Substantia nigra (tissue), 51 donors: ENCODE measurements at places on chromosomes 5 and 9.

- no peak for DNase-seq
These were observed 106.9 kb downstream of the UGCG start for GRCh38 chr9:112003538-112003937.

GRCh38 chr9:5205071-5205470 lies 19.6 kb upstream of the INSL6 start:
- no peak for DNase-seq

DNA sequence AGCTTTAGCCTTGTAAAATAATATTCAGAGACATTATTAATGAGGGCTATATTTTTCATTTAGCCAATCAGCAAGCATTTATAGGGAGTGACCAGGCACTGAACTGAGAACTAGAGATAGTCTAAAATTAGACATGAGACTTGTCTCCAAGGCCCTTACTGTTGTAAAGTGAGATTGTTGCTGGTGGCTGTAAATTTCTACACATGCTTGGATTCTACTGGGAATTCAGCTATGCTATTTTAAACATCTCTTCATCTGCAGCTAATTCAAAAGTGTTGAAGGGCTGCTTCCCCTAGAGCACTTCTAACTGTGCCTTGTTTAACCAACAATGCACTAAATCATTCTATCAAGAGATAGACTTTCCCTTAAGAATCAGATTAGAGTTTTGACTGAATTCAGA lies 67.4 kb downstream of the CHSY3 start:
- no peak for DNase-seq

DNA sequence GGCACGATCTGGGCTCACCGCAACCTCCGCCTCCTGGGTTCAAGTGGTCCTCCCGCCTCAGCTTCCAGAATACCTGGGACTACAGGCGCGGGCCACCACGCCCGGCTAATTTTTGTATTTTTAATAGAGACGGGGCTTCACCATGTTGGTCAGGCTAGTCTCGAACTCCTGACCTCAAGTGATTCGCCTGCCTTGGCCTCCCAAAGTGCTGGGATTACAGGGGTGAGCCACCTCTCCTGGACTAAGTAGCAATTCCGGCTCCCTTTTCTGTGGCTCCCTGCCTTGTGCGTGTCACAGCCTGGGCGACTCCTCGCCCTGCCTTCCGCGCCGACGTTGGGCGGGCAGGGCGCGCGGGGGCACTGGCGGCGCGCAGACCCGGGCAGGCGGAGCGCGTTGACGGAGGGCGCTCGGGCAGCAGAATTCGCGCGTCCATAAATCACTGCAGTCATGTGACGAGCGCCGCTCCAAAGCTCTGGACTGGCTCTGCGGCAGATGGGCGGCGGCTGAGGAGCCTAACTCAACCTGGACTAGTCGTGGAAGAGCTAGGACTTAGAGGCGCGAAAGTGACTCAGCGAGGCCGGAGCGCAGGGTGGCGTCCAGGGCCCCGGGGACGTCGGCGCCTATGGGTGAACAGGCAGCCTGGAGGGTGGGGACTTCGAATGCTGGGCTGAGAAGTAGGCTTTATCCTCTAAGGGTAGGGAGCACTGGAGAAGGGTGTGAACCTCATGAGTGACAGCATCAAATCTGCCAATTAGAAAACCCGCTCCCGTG lies 1.4 kb upstream of the CIZ1 start:
- DNase-seq = peak; percentile 56

GRCh38 chr5:96999856-97000255 lies 64.0 kb downstream of the LNPEP start:
- no peak for DNase-seq

DNA sequence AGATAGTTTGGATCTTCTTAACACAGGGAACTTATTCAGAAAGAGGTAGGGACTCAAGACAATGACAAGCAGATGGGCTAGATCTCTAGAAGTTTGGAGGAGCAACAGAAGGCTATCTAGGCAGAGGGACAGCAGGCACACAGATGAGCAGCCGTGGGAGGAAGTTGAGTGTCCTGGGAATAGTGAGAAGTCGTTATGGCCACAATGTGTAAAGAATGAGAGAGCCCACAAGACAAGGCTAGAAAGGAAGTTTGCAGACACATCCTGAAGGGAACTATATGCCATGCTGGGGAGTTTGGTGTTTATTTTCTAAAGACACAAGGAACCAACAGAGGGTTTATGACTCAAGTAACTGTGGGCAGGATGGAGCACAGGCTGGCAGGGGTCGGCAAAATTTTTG lies 160.6 kb downstream of the PALM2AKAP2 start:
- DNase-seq = no peak

- no peak for DNase-seq
These were observed 191.9 kb downstream of the FANCC start for GRCh38 chr9:95125652-95126051.

DNA sequence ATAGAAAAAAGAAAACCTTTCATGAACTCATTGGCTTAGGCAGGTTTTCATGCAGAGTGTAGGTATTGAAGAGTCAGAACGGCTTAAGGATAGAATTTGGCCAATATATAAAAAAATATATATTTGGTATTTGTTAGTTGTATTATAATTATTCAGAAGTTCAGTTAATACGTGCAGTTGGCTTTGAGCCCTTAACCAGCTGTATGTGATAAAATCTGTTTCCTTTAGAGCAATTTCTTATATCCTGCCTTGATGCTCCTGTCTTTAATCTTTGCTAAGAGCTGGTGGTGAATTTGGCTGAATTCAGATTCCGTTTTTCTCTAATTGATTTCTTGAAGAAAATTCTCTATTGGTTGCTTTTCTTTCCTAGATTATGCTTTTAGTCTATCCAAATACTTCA lies 3.7 kb downstream of the ANXA1 start:
- DNase-seq = no peak

GRCh38 chr9:121640076-121640475 lies 11.4 kb upstream of the DAB2IP start:
- peak; percentile 60 for DNase-seq

DNA sequence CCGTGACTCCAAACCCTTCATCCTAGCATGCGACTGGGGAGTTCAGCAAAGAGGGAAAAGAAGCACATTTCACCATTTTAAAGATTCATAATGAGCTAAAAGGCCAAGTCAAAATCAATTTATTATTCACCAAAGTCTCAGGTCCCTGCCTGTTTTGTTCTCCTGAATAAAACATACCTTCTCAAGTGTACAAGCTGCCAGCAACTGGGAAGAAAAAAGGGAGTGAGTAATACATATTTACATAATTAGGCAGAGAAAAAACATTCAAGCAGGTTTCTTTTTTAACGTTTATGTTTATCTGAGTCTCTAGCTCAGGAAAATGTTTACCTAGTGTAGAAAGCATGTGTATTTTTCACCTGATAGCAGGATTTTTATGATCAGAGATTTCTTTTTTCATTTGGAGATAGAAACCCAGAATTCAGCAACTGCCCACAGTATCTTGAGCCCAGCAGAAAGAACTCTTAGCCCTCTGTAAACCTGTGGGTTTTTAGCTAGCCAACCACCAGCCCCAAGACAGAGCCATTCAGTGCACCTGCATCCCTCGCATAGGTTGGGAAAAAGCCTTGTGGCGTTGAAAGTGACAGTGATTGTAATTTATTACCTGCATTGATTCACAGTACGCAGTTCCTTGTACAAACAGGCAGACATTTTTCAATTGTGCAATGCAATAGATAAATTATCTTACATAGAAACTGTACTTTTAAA lies 117.9 kb upstream of the GRIA1 start:
- no peak for DNase-seq

DNA sequence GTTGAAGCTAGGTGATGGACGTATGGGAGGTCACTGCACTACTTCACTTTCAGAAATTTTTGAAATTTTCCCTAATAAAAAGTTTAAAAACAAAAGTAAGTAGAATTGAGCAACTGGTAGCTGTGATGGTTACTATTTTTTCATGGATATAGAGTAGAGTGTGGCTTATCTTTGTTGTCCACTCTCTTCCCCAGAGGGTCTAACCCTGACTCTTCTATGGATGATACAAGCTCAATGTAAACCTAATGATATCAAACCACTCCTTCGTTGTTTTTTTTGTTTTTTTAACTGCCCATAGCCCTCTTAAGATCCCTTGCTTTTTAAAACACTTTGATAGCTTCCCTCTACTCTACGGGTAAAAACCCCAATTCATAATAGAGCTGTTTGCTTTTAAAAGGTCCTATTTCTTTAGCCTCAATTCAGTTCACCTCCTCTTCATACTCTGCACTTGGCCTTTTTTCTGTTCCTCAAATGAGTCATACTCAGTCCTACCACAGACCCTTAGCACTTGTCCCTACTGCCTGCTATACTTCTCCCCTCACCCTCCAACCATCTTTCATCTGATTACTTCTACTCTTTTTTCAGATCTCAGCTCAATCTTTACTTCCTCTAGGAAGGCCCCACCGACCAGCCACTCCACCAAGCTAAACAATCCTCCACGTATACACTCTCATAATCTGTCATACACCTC lies 2.6 kb downstream of the HDAC3 start:
- no peak for DNase-seq

GRCh38 chr9:35728041-35728971 lies 3.7 kb downstream of the TLN1 start:
- DNase-seq = no peak

GRCh38 chr5:71762826-71763225 lies 43.8 kb downstream of the CARTPT start:
- no peak for DNase-seq

DNA sequence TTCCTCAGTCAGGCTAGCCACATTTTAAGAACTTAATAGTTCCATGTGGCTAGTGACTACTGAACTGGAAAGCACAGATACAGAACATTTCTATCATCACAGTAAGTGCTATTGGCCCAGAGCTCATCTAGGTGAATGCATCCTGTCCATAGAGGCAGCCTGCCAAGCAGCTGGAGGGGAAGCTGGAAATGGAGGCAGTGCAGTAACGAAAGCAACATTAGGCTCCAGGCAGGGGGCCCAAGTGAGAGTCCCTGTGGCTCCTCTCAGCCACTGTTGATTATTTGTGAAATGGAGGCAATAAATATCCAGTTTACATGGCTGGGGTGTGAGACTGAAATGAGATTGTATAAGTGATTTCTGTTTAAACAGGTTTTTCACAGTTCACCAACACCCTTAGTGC lies 227.2 kb upstream of the KLF9 start:
- DNase-seq = no peak

DNA sequence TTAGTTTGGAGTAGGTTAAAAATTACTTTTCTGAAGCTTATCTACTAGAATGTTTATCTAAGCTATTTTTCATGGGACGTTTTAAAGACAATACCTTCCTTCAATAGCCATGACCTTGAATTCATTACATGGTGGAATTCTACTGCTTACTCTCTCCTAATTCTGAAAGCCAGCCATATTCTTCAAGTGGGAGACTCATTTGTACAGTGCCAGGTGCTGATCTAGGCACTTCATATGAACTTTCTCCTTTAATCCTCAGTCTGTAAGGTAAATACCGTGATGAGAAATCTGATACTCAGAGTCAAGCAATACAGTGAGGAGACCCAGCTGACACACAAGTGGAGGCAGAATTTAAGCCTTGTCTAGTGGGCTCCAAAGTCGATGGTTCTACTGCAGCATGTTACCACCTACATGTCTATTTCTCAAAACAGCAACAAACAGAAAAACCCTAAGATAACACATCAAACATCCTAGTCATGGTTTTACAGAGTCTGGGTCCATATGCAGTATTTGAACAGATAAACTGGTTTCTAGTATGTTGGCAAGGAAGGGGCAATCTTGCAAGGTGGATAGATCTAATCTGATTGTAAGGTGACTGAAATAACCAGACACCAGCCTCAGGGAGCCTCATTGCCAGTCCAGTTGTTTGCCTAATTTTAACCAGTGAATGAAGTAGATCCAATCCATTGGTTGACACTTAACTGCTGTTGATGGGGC lies 243.7 kb downstream of the PIK3R1 start:
- DNase-seq = no peak

GRCh38 chr9:71690689-71691435 lies 77.5 kb downstream of the CEMIP2 start:
- DNase-seq = no peak

GRCh38 chr9:761176-761792 lies 80.2 kb upstream of the DMRT1 start:
- peak; percentile 28 for DNase-seq
